Stimulated activated CD8-positive, alpha-beta memory T cell treated with anti-CD3 and anti-CD28 coated beads, Interleukin-7, amount 100 ng/mL, for 48 hours (primary cell): ENCODE measurements at places on chromosomes 7 and 10.

GRCh38 chr7:55365205-55365674 lies at the start of gene LANCL2:
TSS of gene LANCL2 (plus strand) at chr7:55365337. CDS start at chr7:55366026, 689 bp downstream.
- DNase-seq = no peak

- no peak for DNase-seq
Observed at GRCh38 chr10:22466763-22467334, 121.6 kb downstream of the SPAG6 start.

- no peak for DNase-seq
Observed at GRCh38 chr10:124354411-124355382, 64.0 kb downstream of the OAT start.

DNA sequence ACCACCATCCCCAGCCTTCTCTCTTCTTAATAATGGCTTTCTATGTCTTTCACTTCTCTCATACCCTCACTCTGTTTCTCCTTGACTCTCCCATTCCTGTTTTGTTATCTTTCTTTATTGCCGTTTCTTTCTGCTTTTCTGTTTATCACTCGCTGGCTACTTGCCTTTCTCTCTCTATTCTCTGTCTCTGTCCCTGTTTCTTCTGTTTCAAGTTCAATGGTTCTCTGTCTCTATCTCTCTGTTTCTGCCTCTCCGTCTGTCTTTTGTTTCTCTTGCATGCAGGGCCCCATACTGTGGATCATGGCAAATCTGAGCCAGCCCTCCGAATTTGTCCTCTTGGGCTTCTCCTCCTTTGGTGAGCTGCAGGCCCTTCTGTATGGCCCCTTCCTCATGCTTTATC lies at the start of gene OR6V1:
TSS of gene OR6V1 (plus strand) at position 301 of the 400 bp plus-strand sequence. CDS start at position 301, 0 bp downstream.
- no peak for DNase-seq

DNA sequence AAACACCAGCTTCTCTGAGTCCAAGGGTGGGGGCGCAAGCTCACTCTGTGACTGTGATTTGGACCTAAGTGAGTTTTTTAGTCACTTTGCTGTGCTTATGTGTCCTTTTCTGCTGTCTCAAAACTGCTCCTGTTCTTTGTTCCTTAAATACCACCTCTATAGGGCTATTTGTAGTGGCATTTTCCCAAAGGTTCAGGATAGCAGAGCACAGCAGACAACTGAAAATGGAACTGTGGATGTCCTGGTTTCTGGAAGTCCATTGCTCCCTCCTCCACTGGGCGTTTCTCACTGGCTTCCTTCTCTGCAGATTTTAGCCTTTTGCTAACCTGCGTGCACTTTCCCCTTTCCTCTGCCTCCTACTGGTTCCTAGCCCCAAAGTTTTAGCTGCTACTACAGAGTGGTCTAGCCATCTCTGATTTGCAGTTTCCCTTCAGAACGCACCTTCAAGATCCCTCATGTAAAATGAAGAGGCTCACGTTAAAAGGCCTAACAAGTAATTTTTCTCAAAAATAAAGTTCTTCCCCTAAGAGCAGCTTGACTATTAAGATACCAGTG lies 25.6 kb downstream of the BLVRA start:
- DNase-seq = no peak

GRCh38 chr7:83861876-83862275 lies 212.9 kb upstream of the SEMA3E start:
- no peak for DNase-seq

- no peak for DNase-seq
Observed at GRCh38 chr10:123421461-123421860, 244.7 kb upstream of the GPR26 start.

DNA sequence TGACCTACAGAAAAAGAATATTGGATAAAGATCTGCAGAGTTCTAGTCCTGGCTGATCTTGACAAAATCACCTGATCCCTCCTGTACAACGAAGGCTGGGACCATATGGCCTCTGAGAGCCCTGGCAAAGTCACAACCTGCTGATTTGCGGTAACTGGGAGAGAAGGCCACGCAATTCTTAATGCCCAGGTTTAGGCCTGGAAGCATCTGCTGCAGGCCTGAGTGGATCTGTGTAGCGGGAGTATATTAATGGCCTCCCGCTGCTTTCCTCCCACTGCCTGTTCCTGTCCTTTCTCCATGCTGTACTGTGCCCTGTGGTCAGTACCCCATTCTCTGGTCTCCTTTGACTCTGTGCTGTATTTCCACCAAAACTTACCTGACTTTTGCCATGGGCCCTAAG lies 24.2 kb downstream of the AKR1B1 start:
- DNase-seq = no peak

- DNase-seq = no peak
Observed at GRCh38 chr7:131357282-131357880, 29.7 kb downstream of the MKLN1 start.

GRCh38 chr7:6407434-6407833 lies 40.3 kb downstream of the DAGLB start:
- no peak for DNase-seq

GRCh38 chr7:1534330-1535099 lies 4.0 kb downstream of the MAFK start:
- no peak for DNase-seq

DNA sequence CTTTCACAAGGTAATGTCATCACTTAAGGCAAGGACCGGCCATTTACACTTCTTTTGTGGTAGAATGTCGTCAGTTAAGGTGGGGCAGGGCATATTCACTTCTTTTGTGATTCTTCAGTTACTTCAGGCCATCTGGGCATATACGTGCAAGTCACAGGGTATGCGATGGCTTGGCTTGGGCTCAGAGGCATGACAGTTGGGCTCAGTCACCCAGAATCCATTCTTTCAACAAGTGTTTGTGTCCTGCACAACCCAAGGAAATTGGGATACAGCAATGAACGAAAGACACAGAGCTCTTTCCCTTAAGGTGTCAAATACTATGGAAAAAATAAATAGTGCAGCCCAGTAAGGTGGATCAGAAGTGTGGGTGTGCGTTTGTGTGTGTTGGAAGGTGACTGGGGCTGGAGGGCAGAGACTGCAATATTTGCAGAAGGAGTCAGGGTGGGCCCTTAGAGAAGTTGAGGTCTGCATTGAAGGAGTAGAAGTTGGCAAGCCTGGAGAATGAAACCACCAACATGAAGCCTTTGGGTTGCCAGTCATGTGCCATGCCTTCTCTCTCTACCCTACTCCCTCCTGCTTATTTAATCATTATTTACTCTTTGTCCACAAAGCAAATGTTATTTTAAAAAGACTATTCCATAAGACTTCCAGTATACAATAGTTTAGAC lies 222.8 kb upstream of the PRKCQ start:
- no peak for DNase-seq

GRCh38 chr10:11884706-11885423 lies 61.7 kb downstream of the PROSER2 start:
- DNase-seq = no peak

DNA sequence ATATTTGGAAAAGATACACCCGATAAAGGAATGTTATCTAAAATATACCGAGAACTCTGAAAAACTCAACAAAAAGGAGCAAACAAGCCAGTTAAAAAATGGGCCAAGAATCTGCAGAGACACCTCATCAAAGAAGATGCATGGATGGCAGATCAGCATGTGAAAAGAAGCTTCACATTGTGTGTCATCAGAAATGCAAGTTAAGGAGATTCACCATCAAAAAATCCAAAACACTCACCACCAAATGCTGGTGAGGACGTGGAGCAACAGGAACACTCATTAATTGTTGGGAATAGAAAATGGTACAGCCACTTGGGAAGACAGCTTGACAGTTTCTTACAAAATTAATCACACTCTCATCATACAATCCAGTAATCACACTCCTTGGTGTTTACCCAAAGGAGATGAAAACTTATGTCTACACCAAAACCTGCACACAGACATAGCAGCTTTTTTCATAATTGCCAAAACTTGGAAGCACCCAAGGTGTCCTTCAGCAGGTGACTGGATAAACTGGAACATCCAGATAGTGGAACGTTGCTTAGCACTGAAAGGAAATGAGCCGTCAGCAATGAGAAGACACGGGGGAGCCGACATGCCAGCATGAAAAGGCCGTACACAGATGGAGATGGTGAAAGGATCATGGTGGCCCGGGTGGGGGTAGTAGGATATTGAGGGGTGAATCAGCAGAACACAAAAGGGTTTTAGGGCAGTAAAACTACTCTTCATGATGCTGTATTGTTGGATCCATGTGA lies 27.9 kb upstream of the PWWP2B start:
- no peak for DNase-seq

GRCh38 chr10:33802566-33802965 lies 468.1 kb upstream of the NRP1 start:
- no peak for DNase-seq

DNA sequence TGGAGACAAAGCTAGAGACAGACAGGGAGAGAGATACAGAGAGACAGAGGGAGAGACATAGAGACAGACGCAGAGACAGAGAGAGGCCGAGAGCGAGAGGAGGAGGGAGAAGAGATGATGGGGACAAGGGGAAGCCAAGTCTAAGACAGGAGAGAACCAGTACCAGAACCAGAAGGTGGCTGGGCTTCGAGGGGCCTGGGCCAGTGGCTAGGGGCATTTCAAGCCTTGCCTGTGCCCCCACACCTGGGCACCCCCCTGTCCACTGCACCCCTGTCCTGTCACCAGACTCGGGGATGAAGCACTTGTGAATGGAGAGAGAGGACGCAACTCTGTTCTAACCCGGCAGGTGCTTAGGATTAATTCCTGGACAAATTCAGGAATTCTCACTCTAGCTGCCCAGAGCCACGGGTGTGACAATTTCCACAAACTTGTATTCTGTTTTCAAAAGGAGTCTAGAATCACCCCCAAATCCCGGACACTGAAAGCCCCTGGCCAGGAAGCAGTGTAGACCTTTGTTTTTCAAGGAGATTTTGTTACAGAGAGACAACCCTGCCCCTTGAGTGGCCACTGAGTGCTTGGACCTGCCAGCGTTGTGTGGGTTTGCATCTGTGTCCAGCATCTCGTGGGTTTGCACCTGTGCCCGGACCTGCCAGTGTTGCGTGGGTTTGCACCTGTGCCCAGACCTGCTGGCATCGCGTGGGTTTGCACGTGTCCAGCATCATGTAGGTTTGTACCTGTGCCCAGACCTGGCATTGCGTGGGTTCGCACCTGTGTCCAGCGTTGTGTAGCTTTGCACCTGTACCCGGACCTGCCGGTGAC lies 157.3 kb downstream of the WDR37 start:
- DNase-seq = no peak

- DNase-seq = no peak
Observed at GRCh38 chr10:48607356-48608278, 2.7 kb upstream of the ARHGAP22 start.

DNA sequence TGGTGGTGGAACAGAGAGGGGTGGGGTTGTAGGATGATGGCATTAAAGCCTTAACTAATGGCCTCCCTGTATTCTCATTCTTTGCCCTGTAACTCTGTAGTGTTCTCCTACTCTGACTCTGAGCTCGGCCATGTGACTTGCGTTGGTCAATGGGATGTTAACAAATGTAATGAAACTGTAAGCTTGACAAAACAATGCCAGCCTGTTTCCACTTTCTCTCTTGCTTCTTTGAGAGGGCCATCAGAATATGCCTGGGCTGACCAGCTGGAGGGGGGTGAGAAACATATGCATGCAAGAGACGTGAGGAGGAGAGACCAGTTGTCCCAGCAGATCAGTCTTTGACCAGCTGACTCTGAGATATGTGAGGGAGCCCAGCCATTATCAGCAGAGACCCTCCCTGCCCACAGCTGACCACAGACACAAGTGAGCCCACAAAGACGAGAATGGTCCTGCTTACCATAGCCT lies 100.6 kb downstream of the ICA1 start:
- no peak for DNase-seq

- no peak for DNase-seq
Observed at GRCh38 chr7:122764020-122764419, 61.3 kb upstream of the RNF148 start.

DNA sequence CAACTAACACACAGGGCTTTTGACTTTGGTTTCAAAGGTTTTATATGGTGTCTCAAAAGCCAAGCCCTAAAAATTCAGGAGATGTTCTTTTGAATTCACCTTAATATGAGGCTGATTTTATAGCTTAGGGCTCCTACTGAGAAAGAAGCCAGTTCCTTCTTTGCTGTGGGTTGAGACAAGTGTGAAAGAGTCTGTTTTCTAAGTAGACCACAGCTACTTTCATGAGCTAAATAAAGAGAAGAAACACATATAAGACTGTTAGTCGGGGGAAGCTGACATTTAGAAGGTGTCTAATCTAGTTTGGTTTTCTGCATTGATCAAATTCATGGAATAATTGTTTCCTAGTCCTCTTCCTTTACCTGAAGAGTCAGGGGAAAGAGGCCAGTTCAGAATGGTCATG lies 332.1 kb upstream of the CELF2 start:
- no peak for DNase-seq

GRCh38 chr7:6652446-6653011 lies 15.4 kb downstream of the ZNF316 start:
- no peak for DNase-seq

DNA sequence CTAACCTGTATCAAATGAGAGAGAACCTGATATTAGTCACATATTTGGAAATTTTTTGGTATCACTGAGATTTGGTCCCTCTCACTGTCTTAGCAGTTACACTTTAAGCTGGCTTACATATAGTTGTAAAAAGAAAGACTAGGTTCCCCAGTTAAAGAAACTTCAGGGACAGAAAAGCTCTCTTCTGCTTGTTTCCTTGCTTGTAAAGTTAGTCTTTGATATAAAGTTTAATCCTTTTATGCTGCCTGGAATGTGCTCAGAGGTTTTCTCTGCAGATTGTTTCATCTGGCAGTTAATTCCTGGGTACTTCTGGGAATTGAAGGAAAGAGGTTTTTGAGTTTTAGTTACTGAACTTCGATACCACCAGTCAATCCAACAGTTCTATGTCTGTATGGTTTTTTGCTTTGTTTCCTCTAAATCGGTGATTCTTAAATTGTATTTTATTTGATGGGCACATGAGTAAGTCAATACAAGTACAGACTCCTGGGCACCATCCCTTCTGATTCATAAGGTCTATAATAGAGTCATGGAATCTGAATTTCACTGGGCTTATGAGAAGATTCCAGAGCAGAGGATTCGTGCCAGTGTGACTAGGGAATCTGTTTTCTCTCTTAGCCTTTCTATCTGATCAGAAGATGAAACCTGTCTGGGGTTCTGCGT lies 1080.9 kb upstream of the C7orf33 start:
- DNase-seq = no peak

DNA sequence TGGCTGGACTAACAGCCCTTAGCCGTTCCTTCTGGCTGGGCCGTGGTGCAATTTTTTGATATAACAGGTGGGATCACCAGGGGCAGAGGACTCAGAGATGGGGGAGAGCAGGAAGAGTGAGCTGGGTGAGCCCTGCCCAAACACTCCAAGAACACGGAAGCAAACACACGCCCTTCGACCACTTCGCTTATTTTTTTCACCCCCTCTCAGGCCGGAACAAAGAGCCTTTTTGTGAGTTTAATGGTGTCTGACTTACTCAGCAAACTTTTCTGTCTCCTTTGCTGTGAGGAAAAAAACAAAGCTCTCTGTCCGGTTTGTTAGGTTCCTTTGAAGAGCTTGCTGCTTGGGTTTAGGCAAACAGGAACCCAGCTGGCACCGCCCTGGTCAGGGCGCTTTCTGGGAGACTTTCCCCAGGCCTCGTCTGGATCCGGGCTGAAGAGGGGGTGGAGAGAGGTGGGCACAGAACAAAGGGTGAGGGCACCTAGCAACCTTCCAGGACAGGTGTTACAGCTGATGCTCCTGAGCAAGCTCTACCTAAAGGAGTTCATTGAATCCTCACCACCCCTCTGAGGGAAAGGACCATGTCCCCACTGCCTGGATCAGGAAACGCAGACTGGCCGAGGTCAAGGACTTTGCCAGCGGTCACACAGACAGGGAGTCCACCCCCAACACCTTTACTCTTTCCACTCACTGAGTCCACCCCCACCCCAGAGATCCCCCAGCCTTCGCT lies 23.3 kb downstream of the CALML3 start:
- no peak for DNase-seq

- no peak for DNase-seq
Observed at GRCh38 chr10:100469756-100470155, 6.9 kb downstream of the WNT8B start.
